H7 (cell line): ENCODE measurements at places on chromosomes 3 and 15. TPM values are rescaled to one million over a fixed set of nuclear protein-coding genes. Genes with fewer than 3 reads are reported as not detected.

The CACNA2D3 gene
- 1.6 TPM in 2 replicates for total RNA-seq

The SEC62 gene
- 11.9 and 15.7 TPM in 2 replicates for total RNA-seq

The TMEM108 gene
- 2.1 and 3.5 TPM in 2 replicates for total RNA-seq

The FBLN2 gene
- 27.4 and 30.9 TPM in 2 replicates for total RNA-seq

The C3orf18 gene
- 12.5 and 19.3 TPM in 2 replicates for total RNA-seq

The LEO1 gene
- 15.1 and 26.9 TPM in 2 replicates for total RNA-seq

The WDR93 gene
- not detected in 2 replicates for total RNA-seq

The U2SURP gene
- total RNA-seq, result 110 and 139 TPM in 2 replicates

The RLBP1 gene
- 0.15 TPM in 1 of 2 replicates, not detected in the other for total RNA-seq

The ITIH4 gene
- 0.14 TPM in 1 of 2 replicates, not detected in the other for total RNA-seq

The GABRR3 gene
- not detected in 2 replicates for total RNA-seq

The SERINC4 gene
- 0.22 and 0.38 TPM in 2 replicates for total RNA-seq

The ALDH1A2 gene
- total RNA-seq, result 0.10 TPM in 1 of 2 replicates, not detected in the other

The GHRL gene
- total RNA-seq, result not detected in 2 replicates

The PLA2G4D gene
- total RNA-seq, result 0.11 and 0.17 TPM in 2 replicates

The SEMA6D gene
- total RNA-seq, result 2.7 and 5.5 TPM in 2 replicates

The GP5 gene
- total RNA-seq, result not detected in 2 replicates

The PLA2G4E gene
- total RNA-seq, result not detected in 2 replicates

The SLC9A9 gene
- 4.1 and 7.2 TPM in 2 replicates for total RNA-seq

The EFCC1 gene
- 0.21 and 0.81 TPM in 2 replicates for total RNA-seq

The NR2F2 gene
- 0.17 TPM in 1 of 2 replicates, not detected in the other for total RNA-seq

The SSUH2 gene
- total RNA-seq, result 0.42 TPM in 1 of 2 replicates, not detected in the other

The TMA7 gene
- 222 and 264 TPM in 2 replicates for total RNA-seq
